ENCODE measurements at places on chromosomes 2 and 18.

GRCh38 chr2:17574406-17575073 lies 34.0 kb downstream of the VSNL1 start:
- no peak for DNase-seq

DNA sequence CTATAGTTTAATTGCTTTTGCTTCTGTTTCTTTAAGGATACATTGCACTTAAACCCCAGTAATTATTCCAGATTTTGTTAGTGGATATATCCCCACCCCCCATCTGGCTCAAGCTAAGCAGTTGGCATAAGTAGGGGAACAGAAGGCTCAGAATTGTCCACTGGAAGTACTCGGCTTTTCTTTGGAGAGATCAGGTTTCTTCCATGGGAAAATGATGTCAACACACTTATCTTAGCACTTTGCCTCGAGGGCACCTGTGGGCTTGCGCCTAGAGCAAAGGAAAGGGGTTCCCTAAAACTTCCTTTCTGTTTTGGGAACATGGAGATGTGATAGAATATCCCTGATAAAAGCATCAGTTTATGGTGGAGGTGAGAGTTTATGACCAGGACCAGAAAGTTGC lies 130.6 kb downstream of the FMNL2 start:
- DNase-seq, result no peak

GRCh38 chr2:15425712-15426111 lies 135.4 kb downstream of the NBAS start:
- DNase-seq, result no peak

DNA sequence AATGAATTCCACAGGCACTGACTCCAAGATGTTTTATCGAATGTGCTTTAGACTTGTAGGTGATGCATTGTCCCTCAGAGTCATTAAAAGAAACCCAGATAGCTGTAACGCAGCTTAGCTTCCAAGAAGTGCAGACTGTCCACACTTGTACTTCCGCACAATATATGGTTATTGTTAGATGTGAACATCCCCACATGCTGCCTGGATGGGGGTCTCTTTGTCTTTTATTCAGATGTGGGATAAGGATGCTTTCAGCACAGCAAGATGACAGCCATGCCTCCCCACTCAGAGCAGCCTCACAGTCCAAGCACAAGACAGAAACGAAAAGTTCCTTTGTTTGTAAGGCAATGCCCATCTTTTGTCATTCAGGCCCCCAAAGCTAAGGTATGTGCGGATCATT lies 416.6 kb downstream of the HRH4 start:
- DNase-seq, result no peak

DNA sequence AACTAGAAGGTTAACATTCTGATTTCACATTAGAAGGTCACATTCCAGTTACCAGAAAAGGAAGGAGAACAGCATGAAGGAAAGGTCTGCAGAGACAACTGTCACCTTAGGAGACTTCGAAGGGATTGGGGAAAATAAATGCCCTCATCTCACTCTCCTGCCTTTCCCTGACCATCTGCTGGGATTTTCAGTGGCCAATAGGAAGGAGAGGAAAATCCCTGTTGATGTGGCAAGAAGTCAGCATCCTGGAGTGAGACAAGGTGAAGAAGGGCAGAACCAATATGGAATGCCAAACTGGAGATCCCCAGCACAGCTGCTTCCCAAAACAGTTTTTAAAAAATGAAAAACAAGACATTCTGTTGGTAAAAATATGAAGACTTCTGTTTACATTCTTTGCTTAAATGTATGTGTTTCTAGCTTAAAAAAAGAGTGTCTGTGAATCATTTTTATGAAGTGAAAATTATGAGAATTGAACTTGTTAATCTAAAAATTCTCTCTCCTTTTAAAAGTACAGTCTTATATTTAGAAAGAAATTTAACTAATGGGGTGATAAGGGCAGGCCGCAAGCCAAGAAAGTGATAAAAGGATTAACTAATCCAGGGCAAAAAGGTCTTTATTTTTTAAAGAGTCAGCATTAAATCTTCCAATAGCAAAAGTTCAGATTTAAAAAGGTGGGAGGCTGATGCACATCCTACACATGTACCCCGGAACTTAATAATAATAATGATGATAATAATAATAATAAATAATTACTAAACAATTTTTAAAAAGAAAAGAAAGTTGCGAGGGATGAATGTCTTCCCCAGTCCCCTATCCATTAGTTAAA lies 160.6 kb upstream of the DOK6 start:
- DNase-seq, result no peak

GRCh38 chr2:147479358-147479757 lies 365.5 kb upstream of the ACVR2A start:
- no peak for DNase-seq

- DNase-seq, result peak; percentile 18
Observed at GRCh38 chr2:169480079-169480465, 778 bp downstream of the BBS5 start.

DNA sequence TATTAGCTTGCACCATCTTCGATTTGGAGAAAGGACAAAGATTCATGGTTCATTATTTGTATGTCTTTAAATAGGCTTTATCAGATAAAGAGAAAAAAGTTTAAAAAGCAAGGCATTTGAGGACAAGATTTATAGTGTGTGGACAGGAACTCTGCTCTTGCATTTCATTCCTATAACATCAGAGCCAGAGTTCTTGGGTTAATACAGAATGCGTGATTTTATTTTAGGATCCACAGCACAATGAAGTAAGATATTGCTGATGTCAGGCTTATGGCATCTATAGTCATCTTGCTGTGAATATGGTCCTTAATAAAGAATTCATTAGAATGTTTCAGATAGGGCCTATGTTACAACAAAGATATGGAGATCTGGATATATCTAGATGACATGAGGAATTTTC lies 19.7 kb downstream of the RASGRP3 start:
- DNase-seq, result peak; percentile 27

- DNase-seq, result peak; percentile 15
Observed at GRCh38 chr2:9708683-9709538, 78.1 kb upstream of the YWHAQ start.

DNA sequence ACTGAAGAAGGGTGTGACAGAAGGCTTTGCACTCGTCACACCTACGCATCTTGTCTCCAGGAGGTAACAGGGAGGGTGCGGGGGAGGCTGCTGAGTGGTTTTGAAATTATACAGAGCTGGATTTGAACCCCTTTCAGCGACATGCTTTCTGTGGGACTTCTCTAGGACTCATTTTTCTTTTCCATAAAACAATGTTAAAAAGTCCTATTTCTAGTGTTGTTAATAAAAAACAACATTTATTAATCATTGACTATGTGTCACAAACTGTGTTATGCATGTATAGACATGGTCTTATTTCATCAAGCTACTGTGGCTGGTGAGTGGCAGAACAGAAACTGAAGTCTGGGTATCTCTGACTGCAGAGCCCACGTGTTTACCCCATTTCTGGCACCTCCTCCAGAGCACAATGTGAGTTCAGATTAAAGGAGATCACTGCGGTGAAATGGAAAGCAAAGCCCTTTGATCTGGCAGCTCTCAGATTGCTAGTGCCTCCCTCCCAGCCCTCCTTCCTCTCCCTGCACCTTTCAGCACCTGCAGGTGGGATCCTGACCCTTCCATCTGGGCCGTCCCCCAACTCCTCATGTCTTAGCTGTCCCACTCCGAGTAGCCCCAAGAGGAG lies 315.5 kb upstream of the MYT1L start:
- DNase-seq, result no peak

DNA sequence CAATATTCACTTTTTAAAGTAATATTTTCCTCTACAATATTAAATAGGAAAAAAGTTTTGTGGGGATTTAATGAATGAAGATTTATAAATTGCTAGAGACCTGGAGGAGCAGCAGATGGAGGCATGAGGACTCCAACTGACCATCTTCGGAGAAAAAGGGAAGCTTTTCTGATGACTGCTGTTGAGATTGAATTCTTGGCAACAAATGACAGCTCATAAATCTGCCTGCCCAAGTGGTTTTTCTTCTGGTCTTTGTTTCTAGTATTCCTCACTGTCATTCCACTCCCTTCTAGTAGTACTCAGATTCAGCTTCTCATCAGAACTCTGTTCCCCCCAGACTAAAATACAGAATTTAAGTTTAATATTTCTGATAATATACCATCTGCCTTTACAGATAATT lies 157.0 kb downstream of the EML6 start:
- DNase-seq, result no peak

DNA sequence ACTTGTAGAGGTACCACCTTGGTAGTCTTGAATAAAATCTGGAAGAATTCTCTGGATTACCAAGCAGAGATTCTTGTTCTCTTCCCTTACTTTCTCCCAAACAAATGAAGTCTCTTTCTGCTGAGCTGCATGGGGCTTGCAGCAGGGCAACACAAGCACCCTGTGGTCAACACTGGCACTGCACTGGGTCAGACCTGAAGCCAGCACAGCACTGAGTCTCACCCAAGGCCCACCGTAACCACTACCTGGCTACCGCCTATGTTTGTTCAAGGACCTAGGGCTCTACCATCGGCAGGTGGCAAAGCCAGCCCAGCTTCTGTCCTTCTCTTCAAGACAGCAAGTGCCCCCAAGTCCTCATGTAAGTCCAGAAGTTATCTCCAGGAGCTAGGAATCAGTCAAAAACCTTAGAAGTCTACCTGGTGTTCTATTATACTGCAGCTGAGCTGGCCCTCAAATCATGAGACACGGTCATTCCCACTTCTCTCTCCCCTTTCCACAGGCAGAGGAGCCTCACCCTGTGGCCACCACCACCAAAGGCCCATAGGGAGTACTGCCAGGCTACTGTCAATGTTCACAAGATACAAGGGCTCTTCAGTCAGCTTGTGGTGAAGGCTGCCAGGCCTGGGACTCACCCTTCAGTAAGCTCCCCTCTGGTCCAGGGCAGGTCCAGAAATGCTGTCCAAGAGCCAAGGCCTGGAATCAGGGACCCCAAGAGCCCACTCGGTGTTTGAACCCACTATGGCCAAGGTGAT lies 18.4 kb downstream of the VPS54 start:
- DNase-seq, result no peak

DNA sequence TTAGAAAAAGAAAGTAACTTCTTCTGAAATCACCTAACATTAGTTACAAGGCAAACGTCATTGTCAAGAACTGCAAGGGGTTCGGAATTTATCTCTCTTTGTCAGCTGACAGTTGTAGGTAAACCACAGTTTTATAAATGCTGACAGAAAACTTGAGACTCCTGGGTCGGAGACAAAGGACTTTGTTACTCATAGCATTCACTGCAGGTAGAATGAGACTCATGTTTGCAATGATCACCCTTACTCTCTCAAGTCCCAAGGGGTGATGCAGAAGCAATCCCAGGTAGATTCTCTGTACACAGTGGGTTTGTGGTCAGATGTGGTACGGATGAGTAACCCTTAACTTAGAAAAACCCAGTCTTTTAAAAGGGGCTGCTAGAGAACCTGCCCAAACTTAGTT lies 757.8 kb downstream of the TRIB2 start:
- no peak for DNase-seq

DNA sequence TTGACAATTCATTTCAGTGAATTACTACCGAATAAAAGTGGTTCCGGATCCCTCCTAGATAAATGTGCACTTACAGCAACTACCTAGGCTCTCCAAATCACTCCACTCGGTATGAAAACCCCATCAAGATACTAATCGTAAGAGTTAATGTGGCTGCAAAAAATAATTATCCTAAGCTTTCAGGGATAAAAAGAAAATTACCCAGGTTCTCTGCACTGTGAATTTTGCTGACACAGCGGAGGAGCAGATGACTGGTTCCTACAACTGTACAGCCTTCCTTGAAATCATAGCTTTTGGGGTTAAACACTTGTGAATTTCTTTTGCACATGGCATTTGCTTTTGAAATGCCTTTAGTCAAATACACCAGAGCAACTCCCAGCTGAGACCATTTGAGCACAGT lies 104.7 kb downstream of the CD226 start:
- no peak for DNase-seq

GRCh38 chr2:41966431-41966893 lies 81.4 kb upstream of the PKDCC start:
- peak; percentile 98 for DNase-seq

DNA sequence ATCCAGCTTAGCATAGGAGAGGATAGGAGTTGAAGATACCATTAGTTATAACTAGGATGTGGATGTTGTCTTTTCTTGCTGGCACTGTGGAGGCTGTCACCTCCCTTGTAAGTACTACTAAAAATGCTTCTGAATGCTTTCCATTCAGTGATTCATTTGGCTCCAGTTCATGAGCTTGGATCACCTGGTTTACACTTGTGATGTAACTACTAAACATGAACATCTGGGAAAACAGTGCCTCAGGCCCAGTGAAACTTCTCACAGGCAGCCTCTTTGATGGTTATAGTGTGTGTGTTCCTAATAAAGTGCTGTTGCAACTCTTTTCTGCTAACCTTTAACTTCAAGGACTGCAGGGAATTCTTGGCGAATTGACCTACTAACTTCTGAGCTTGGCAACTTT lies 13.0 kb upstream of the SLC9A2 start:
- DNase-seq, result peak; percentile 15

DNA sequence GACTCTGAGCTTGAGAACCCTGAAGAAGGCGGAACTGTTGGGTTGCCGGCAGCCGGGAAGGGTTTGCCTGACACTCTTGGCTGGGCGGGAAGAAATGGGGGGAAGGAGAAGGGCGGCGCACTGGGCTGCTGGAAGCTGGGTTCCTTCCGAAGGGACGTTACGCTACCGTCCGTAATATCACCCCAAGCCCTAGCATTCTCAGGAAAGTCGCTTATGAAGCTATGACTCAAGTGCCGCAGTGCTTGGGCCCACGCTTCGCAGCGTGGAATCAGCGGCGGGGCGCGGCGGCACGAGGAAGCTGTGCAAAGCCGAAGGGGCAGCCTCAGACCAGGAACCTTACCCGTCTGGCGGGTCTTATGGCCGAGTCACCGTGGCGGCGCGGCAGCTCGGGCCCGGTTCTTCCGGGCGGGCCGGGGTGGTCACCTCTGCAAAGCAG lies 50.2 kb upstream of the SIGLEC15 start:
- peak; percentile 80 for DNase-seq

GRCh38 chr2:216151313-216152025 lies 42.3 kb downstream of the XRCC5 start:
- peak; percentile 31 for DNase-seq

DNA sequence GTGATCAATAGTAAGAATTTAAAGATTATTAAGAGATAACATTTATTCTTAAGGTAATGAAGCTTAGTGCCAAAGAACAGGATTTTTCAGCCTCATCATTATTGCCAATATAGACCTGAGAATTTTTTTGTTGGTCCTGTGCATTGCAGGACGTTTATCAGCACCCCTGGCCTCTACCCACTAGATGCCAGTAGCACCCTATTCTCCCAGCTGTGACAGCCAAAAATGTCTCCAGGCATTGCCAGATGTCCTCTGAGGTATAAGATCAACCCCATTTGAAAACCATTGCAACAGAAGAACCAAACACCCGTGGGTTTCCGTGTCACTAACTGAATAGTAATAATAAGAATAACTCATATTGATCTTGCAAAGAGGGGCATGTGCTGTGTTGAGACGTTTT lies 700.0 kb upstream of the SOX11 start:
- no peak for DNase-seq

DNA sequence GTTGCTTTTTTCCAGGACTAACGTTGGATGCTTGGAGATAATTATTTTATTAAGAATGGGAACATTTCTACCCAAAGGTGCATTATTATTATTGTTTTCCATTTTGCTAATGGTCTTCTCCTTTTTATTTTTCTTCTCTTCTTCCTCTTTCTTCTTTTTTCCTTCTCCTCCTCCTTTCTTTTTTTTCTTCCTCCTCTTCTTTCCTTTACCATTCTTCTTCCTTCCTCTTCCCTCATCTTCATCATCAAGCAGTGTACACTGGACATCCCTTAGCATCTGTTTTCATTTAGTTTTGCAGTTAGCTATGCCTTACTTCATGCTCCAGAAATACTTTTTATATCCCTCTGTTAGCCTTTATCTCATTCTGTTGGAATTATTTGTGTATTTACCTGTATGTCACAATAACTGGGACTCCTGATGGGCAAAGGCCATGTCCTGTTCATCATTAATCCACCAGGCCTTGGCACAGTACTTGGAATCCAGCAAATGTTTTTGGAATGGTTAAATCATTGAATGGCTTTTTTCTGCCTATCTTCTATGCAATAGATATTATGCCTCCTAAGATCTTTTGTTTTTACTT lies 162.7 kb downstream of the CAMKMT start:
- DNase-seq, result no peak
